AG04450 (cell line): ENCODE measurements at places on chromosomes 4 and X.

DNA sequence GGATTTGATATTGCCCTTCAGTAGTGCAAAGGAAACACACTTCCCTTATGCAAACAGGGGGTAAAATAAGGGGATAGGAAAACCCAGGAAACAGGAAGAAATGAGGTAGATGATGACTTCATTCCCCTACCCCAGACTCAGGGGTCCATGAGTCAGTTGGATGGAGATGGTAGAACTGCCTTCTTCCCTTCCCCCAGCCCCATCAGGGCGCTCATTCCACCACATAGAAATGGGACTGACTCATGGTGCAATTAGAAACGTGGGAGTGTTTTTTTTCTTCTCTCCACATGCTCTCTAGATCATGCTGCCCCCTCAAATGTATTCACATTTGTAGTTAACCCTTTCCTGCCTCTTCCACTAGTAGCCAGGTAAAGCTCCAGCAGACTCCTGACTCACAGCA lies 23.1 kb upstream of the ARMCX2 start:
- DNase-seq: no peak

GRCh38 chr4:106450249-106450648 lies 81.7 kb upstream of the GIMD1 start:
- DNase-seq: no peak

GRCh38 chr4:53011259-53011905 lies 149.3 kb downstream of the RASL11B start:
- no peak for DNase-seq

GRCh38 chrX:104118765-104119164 lies 6.4 kb downstream of the ZCCHC18 start:
- no peak for DNase-seq
